Central memory CD8-positive, alpha-beta T cell (primary cell): ENCODE measurements at places on chromosomes 1 and 21.

- DNase-seq, result no peak
Measured at GRCh38 chr1:85278853-85279314, 2.5 kb upstream of the BCL10 start.

- DNase-seq, result no peak
Measured at GRCh38 chr1:88741413-88741812, 57.3 kb downstream of the PKN2 start.

DNA sequence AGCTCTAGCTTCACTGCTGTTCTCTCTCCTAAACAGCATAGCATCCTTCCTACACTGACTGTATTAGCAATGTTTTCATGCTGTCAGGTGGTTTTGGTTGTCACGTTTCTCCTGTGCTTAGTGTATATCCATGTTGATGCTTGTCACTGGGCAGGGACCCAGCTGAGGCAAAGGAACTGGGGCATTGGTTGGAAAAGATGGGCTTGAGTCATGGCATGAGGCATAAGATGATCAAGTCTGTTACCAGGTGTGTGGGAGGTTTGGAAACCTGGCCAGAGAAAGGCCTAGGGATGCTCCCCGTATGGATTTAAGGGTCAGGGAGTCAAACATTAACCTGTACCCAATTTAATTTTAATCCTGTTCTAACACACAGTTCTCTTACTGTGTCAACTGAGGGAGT lies 69.6 kb downstream of the OSBPL9 start:
- no peak for DNase-seq

- no peak for DNase-seq
Measured at GRCh38 chr1:177830531-177831135, 139.2 kb downstream of the SEC16B start.

DNA sequence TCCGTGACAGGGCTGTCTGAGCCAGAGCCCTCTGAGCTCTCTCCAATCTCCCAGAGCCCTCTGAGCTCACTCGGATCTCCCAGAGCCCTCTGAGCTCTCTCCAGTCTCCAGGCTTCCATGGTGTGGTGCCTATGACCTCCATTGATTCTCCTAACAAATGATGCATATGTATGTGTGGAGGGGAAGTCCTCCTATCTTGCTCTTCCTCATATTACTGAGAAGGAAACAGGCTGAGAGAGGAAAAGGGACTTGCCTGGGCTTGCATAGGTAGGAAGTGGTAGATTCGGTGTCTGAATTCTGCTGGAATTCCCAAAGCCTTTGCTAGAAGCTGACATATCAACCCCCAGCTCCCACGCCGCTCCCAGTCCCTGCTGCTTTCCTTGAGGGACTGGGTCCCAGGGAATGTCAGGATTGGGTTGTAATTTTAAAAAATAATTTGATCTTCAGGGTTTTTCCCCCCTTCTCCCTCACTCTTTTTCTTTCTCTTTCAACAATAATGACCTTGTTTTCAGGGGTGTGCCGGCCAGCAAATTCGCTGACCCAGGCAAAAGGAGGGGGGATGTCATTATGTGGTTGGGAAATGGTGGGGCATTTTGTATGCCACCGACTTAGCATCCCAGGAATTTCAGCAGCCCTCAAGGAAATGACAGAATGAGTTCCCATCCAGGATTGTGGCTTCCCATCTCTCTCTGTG lies 42.3 kb upstream of the RUNX3 start:
- DNase-seq, result no peak

GRCh38 chr21:45448810-45449657 lies 44.1 kb downstream of the COL18A1 start:
- no peak for DNase-seq

DNA sequence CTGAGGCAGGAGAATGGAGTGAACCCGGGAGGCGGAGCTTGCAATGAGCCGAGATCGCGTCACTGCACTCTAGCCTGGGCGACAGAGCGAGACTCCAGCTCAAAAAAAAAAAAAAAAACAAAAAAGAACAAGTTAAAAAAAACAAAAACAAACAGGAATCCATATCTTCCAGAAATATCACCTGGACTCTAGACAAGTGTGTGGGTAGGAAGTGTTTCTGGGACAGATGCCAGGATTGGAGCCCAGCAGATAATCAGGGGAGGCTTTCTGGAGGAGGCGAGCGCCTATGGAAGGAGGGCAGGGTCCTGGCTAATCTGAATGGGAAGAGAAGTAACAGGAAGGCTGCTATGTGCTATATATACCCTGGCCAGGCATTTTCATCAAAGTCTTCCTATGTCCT lies 43.6 kb upstream of the SYNC start:
- no peak for DNase-seq
